ENCODE measurements at places on chromosomes 6 and 20.

- DNase-seq = no peak
Measured at GRCh38 chr6:144284478-144284782, 705 bp upstream of the UTRN start.

GRCh38 chr20:33311996-33312395, 29.0 kb downstream of the BPIFB1 start:
- DNase-seq = no peak

GRCh38 chr6:135163440-135163738, 17.7 kb upstream of the MYB start:
- DNase-seq = no peak

GRCh38 chr6:143126574-143126941, 65.9 kb downstream of the AIG1 start:
- DNase-seq = no peak

GRCh38 chr6:130027948-130028347, 9.6 kb downstream of the L3MBTL3 start:
- DNase-seq = no peak

DNA sequence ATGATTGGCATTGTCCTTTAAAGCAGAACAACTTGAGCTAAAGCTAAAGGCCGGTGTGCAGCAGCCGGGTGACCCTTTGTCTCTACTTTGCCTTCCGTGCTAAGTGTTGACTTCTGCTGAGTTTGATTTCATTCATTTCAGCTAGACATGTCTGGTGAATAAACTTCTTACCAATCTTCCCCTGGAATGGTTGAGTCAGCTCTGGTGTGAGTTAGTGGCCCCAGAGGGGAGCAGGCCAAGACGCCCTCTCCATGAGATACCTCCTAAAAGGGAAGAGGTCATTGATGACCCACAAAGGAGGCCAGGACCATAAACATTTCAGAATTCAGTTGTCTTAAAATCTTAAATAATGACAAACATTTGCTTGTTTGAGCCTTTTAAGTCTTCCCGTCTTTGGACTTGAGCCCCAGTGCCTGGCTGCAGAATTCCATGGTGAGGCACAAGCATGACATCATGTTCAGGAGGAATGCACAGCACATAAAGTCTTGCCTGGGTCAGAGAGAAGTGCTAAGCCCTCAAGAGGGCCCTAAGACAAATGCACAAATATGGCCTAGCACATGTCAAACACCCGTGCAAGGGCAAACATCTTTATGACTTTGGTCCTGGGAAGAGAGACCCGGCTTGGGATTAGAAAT, 96.3 kb upstream of the NEDD9 start:
- DNase-seq = no peak

GRCh38 chr6:54491431-54491830, 183.2 kb downstream of the TINAG start:
- DNase-seq = no peak

GRCh38 chr6:28209753-28210535, 15.1 kb upstream of the ZSCAN9 start:
- DNase-seq = no peak
